ENCODE measurements at places on chromosomes 4 and X. TPM values are rescaled to one million over a fixed set of nuclear protein-coding genes. Genes with fewer than 3 reads are reported as not detected.

Gene PPP2R3B
- 28.5 TPM for total RNA-seq

Gene CPEB2
- total RNA-seq, result 40.0 TPM

DNA sequence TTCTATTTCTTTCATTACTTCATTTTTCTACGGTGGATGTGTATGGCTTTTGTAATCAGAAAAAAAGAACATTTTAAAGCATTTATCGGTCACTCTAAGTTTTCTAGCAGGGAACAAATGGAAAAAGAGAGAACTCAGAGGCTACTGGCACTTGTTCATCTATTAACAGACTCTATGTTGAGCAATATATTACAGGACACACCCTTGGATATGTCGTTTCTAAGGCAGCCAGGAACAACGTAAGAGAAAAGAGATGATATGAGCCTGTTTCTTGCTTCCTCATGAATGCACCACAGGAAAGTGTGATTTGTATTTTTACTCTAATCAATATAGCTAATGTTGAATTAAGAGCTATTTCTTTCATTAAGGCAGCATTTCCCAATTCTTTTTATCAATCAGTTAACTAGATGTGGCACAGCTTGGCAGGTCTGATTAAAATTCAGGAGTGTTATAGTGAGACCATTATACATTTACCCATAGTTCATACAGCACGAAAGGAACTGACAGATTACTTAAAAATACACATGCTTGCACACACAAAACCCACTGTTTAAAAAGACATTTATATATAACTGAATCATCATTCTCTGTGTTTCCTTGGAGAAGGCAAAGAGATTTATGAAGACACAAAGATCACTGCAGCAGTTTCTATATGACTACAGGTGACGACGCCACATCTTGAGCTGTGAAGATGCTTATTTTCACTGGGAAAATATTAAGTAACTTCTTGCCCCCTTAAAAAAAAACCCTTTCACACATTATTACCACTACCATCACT is 13.0 kb downstream of the RAB9B start:
- DNase-seq, result no peak

DNA sequence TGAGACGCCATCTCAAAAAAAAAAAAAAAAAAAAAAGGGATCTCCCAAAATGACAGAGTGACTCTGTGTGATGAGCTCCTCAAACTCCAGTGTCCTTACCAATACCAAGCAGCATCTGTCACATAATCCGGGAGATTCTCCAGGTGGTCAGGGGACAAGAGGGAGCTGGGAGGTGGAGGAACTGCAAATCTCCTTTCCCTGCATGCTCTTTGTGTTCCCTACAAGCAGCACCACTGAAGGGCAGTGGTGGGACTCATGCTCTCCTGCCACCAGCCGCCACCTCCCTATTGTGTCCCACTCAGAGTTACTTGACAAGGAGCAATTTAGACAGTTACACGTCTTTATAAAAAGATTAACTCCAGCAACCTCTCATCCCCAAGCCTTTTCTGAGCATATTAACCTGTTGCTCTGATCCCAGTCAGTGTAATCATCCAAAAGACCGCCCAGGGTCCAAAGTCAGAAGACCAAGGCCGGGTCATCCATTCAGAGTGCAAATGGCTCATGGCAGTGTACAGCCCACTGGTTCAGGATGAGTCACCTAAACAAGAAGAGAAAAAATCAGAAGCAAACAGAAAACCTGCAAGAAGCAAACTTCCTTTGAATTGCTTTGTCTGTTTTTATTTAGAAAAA is 23.6 kb downstream of the MGST2 start:
- DNase-seq, result no peak

DNA sequence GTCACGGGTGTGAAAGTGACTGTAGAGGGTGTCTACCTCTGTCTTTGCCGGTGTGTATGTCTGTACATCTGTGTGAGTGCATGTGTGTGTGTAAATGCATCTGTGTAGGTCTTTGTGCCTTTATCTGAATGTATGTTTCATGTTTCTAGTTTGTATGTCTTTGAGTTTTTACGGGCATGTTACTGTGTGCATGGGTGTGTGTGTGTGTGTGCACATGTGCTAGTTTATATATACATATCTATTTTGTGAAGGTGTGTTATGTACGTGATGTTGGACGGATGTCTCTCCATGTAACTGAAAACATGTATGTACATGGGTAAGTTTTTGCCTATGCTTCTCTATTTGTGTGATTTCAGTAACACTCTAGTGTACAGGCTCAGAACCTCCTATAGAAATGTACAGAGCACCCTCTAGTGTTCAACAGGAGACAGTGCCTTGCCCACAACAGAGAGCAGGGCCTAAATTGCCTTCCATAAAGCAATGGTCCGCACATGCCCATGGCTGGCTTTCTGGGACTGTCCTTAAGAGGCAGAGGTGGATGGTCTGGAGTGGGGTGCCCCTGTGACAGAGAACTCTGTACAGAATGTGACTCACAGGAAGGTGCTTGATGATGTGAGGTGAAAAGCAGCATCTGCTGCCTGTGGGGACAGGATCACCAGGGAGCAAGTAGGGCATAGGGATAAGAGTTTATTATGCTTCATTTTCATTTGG is 343.5 kb downstream of the RAPGEF2 start:
- DNase-seq, result no peak

DNA sequence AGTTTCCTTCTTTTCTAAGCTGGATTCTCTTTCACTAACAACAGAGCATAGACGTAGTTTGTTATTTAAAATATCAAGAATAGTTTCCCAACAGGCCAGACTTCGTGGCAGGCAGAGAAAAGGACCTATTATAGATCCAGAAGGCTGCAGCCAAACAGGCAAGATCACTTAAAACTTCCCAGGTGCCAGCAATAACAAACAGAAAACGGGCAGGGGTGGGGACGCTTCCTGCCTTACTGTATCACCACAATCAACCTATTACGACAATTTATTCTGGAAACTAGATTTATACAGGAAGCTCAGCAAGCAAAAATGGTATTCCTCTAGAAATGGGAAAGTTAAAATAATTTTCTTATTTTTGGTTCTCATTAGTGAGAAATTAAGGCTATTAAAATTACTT is 22.1 kb downstream of the RWDD4 start:
- no peak for DNase-seq

DNA sequence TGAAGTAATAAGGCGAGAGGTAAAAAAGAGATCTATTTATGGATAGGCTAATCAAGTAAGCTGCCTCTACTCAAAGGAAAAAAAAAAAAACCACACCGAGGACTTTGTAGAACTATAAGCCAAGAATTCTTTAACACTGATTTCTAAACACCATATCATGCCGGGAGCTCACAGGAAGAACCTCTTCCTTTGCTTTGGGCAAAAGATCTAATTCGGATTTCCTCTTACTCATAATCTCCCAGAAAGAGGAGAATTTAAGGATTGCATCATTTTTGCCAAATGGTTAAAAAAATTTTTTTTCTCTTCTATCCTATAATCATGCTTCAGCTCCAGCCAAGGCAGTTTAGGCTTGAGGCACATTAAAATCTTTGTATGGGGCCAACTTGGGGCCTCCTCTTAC is 95.5 kb downstream of the ZNF827 start:
- no peak for DNase-seq

Gene CCSER1
- total RNA-seq, result 8.1 TPM

GRCh38 chr4:52299120-52299519 is 248.0 kb downstream of the SPATA18 start:
- DNase-seq, result no peak

DNA sequence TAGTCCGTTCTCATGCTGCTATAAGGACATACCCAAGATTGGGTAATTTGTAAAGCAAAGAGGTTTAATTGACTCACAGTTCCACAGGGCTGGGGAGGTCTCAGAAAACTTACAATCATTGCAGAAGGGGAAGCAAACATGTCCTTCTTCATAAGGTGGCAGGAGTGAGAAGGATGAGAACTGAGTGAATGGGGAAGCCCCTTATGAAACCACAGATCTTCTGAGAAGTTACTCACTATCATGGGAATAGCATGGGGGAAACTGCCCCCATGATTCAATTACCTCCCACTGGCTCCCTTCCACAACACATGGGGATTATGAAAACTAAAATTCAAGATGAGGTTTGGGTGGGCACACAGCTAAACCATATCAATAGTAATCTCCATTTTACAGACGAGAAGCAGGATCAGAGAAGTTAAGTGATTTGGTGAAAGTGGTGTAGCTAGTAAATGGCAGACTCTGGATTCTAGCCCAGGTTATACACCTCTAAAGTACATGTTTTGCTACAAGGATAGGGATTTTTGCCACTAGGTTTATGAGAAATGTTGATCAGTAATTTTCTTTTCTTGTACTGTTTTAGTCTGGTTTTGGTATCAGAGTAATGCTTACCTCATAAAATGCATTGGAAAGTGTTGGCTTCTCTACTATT is 47.3 kb upstream of the C1GALT1C1 start:
- DNase-seq, result no peak

DNA sequence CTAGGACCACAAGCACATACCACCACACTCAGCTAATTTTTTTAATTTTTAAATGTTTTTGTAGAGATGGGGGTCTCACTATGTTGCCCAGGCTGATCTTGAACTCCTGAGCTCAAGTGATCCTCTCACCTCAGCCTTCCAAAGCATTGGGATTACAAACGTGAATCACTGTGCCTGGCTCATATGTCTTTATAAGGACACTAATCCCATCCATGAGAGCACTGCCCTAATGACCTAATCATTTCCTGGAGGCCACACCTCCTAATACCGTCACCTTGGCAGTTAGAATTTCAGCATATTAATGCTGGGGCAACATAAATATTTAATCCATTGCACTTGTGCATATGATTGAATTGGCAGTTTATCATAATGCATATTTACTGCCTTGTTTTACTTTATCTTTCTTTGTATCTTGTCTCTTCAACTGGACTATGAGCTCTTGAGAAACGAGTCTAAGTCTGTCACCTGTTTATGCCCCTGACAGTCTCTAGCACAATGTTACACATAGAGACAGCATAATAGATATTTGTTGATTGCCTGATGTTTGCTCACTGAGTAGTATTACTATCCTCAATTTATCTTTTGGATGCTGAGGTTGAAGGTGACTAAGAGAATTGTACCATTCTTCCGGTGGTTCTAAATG is 172.0 kb downstream of the AASDH start:
- DNase-seq, result no peak

Gene ADH1A
- not detected for total RNA-seq

Gene TLR10
- total RNA-seq, result not detected

Gene CXCL9
- total RNA-seq, result 0.74 TPM

DNA sequence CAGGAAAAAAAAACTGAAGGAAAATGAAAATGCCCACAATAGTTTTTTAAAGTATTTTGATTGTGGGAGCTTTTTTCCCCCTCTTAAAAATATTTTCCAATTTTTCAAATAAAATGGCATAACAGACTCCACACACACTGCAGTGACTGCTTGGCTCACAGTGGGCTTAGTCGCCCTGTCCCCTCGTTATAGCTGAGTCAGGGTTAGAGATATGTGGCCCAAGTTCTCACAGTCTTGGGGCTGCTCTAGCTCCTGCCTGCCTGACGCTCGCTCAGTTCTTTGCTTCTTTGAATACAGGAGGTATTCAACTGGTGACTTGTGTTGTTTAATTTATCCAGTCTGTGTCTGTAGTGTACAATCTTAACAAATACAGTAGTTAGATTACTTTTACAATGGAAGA is 47.7 kb downstream of the BEND2 start:
- no peak for DNase-seq

GRCh38 chr4:32560306-32560705 is 1840.1 kb downstream of the PCDH7 start:
- no peak for DNase-seq

Gene RNF150
- 9.1 TPM for total RNA-seq

Gene SUPT20HL2
- not detected for total RNA-seq

GRCh38 chr4:181645489-181645888 is 597.7 kb upstream of the TENM3 start:
- no peak for DNase-seq

GRCh38 chrX:150308532-150309157 is 54.5 kb upstream of the MAMLD1 start:
- peak; percentile 82 for DNase-seq

DNA sequence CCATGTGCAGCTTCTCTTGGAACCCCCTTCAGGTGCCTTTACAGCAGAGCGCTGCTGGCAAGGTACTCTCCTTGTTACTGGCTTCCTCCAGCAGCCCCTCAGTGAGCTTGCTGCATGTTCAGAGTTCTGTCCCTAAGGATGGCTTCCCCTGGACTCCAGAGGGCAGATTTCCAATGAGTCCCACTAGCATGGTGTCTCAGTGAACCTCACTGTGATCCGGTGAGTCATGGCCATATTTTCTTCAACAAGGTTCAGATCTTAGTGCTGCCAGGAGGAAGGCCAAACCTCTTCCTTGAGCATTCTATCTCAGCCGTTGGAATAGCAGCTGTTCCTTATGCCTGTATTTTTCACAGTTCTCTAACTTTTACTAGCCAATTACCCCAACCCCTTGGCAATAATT is 98.8 kb downstream of the CASK start:
- DNase-seq, result no peak

DNA sequence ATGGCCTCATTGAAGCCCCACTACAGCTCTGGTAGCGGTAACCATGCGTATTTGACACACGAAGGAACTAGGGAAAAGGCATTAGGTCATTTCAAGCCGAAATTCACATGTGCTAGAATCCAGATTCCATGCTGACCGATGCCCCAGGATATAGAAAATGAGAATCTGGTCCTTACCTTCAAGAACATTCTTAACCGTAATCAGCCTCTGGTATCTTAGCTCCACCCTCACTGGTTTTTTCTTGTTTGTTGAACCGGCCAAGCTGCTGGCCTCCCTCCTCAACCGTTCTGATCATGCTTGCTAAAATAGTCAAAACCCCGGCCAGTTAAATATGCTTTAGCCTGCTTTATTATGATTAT is 876 bp downstream of the HPRT1 start:
- DNase-seq, result no peak

DNA sequence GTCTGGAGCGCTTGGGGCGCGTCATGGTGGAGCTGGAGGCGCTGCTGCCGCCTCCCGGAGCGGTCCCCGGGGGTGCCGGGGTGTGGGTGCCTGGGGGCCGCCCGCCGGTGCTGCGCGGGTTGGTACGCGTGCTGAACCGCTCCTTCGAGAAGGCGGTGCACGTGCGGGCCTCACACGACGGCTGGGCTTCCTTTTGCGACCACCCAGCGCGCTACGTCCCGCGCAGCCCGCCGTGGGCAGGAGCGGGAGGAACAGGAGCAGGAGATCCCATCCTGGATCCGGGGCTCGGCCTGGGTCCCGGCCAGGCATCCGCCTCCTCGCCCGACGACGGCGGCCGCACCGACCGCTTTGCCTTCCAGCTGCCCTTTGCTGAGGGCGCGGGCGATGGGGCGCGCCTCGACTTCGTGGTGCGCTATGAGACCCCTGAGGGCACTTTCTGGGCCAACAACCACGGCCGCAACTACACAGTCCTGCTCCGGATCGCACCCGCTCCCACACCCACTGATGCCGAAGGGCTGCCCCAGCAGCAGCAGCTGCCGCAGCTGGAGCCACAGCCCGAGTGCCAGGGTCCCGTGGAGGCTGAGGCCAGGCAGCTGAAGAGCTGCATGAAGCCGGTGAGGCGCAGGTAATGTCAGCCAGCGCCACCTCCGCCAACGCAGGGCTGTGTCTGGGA is 792 bp downstream of the PPP1R3F start:
- no peak for DNase-seq

DNA sequence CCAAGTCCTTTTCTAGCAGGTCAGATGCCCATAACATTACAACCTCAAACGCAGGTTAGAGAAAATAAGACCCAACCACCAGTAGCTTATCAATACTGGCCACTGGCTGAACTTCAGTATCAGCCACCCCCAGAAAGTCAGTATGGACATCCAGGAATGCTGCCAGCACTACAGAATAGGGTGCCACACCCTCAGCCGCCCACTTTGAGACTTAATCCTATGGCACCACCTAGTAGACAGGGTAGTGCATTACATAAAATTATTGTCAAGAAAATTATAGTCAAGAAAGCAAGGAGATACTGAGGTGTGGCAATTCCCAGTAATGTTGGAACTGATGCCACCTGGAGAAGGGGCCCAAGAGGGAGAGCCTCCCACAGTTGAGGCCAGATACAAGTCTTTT is 19.9 kb upstream of the TRIM61 start:
- no peak for DNase-seq

Measured in vagina (tissue), 2 donors.